ENCODE measurements at places on chromosomes 11 and 22.

DNA sequence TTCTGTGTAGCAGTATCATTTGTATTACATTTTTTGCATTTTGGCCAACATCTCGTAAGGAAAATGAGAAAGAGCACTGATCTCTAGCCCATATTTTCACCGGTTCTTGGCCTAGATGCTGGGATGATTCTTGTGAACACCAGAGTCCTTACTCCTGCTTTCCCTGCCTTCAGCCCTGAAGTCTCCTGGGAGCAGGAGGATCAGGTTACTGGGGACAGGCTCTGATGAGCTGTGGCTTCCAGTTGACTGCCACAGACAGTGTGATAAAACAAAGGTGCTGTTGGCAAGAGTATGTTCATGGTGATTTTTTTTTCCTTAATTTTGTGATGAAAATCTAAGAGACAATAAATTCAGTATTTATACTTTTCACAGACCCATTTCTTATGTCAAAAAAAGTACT is 34.2 kb upstream of the ADSL start:
- DNase-seq: no peak

DNA sequence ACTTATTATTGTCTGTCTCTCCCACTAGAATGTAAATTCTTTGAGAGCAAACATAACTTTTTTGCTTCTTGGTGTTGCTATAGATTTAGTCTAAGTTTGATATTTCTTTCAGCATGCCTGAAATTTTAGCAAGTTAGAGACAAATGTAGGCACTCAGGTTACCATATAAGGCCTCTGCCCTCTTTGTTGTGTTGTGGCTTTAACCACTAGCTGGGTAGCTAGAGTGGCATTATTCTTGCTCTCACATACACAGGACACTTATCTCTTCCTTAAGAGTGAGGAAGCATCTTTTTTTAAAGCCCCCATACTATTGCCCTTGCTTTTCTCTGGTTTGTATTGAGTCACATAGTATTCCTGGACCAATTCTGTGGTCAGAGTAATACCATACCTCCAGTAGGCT is 11.2 kb downstream of the ZBED5 start:
- DNase-seq: no peak

GRCh38 chr11:96013461-96014213 is 89.7 kb upstream of the MTMR2 start:
- no peak for DNase-seq

GRCh38 chr11:11291041-11292015 is 61.7 kb downstream of the CSNK2A3 start:
- DNase-seq: no peak

DNA sequence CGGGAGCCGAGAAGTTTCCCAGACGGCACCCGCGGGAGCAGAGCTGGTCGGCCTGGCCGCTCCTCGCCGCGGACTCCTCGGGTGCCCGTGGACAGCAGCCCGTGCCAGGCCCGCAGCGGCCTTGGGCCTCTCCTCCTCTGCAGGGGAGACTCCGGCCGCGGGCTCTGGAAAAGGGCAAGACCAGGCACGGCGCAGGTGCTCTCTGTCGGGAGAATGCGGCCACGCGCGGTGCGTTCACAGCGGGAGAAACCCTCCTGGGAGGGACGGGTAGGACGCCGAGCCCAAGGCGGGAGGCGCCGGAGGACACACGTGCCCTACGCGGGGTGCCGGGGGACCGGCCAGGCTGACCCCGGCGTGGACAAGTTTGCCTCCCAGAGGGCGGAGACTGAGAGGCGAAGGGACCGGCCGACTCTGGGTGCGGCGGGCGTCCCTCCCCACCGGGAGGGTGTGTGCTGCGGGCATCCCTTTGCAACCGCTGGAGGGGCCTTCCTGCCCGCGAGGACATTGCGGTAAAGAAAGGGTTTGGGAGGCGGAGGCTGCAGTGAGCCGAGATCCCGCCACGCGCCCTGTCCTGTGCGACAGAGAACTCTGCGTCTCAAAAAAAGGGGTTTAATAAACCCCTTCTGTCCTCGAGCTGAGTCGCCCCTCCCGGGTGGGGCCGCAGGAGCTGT is 2.3 kb downstream of the IFITM1 start:
- no peak for DNase-seq

DNA sequence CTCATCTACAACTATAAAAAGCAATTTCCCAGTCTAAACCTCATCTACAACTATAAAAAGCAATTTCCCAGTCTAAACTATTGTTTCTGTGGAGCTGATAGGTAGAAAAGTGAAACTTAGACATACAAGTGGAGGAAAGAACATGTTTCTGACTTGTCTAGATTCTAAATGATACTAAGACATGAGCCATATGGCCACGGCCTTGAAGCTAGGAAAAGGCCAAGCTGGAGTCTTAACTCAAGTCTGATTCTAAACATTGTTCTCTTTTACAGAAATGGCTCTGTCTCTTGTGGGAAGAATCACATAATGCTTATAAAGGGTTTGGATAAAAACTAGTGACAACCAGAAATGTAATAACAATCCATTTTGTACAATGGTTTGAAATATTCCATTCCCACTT is 43.8 kb upstream of the LARGE1 start:
- no peak for DNase-seq

DNA sequence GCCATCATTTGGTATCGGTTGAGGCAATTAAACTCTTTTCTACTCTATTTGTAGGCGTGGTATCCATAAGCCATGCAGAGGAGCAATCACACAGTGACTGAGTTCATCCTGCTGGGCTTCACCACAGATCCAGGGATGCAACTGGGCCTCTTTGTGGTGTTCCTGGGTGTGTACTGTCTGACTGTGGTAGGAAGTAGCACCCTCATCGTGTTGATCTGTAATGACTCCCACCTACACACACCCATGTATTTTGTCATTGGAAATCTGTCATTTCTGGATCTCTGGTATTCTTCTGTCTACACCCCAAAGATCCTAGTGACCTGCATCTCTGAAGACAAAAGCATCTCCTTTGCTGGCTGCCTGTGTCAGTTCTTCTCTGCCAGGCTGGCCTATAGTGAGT is 8.4 kb downstream of the OR9G4 start:
- DNase-seq: no peak

DNA sequence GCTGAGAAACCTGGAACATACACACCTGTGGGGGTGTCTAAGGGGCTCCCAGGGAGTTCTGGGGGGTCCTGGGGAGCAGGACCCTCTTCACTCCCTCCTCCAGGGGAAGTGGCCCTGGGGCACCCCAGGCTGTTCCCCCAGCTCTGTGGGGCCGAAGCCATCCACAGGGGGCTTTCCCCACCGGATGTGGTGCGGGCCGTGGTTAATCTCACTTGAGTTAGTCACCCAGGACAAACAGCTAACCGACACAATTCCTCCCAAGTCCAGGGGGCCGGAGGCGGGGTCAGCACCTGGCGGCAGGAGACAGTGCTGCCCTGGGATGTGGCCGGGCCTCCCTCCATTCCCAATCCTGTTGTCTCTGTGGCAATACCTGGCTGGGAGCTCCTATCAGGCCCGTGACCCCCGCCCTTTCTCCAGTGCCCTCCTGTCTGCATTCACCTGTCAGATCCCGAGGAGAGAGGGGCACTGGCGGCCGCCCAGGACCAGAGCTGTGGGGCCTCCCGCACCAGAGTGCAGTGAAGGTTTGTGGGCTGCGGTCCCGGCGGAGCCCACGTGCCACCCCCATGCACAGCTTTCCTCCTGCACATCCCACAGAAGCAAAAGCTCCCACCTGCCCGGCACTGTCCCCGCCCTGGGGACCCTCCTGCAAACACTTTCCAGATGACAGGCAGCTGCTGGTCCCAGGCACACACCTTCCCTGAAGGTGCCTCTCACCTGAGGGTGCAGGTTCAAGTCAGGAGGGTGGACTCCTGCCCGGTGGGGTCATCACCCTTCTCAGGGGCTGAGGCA is 5.2 kb upstream of the MUC5AC start:
- no peak for DNase-seq

- peak; percentile 19 for DNase-seq
Measured at GRCh38 chr11:64299847-64300648, at the start of gene CATSPERZ. Gene CATSPERZ, plus strand, starts transcription at chr11:64300358. Its CDS starts 53 bp downstream, at chr11:64300411.

GRCh38 chr11:35822815-35823495 is 120.9 kb upstream of the LDLRAD3 start:
- DNase-seq: no peak

GRCh38 chr11:18308242-18308641 is 13.7 kb downstream of the HPS5 start:
- DNase-seq: no peak

- no peak for DNase-seq
Measured at GRCh38 chr22:46010207-46010867, 33.4 kb upstream of the WNT7B start.

GRCh38 chr11:135002236-135002635 is 590.2 kb upstream of the B3GAT1 start:
- no peak for DNase-seq

DNA sequence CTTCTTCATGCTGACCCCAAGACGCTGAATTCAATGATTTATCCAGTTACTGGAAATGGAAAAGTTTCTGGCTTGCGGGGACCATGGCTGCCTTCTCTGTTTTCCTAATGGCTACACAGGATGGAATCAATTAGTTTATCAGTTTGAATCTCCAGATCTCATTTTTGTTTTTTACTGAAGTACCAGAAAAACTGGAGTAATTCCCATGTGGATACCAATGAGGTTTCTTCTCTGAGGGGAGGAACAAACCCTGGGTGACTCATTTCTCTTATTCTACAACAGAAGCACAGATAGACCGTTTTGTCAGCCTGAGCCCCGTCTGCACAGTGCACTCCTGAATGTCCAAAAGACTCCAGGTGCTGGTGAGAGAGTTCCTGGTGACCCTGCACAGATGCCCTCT is 3.4 kb downstream of the ZNF195 start:
- DNase-seq: no peak

GRCh38 chr22:20127869-20128618 is 3.6 kb upstream of the ZDHHC8 start:
- no peak for DNase-seq

DNA sequence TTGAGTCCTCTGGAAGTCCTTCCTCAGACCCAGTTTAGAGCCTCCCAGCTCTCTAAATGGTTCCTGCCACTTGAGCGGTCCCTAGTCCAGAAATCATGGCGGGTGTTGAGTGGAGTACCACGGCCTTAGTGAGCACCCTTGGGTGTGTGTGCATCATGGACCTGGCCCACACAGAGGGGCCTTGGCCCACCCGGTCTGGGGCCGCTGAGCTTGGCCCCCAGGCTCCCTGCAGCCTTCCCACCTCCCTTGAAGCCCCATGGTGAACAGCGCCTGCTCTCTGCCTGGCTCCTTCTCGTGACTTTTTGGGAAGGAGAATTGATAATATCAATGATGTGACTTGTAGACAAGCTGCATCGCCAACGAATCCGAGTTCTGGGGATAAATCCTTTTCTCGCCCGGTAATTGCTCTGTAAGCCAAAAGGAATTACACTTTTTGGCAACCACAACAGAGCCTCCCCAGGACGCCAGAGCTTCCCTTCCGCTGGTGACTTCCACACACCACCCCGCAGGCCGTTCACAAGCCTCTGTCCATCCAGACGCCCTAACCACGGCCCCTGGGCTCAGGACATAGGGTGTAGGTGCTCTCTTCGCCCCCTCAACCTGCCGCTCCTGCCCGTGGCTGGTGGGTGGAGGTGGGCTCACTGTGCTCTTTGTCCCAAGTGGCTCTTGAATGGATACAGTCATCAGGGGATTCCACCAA is 93.8 kb downstream of the NECTIN1 start:
- no peak for DNase-seq

- DNase-seq: no peak
Measured at GRCh38 chr11:128048121-128048520, 539.2 kb downstream of the ETS1 start.

- DNase-seq: no peak
Measured at GRCh38 chr11:35402751-35403660, 16.4 kb downstream of the SLC1A2 start.

GRCh38 chr11:34970480-34970879 is 54.1 kb downstream of the PDHX start:
- no peak for DNase-seq

DNA sequence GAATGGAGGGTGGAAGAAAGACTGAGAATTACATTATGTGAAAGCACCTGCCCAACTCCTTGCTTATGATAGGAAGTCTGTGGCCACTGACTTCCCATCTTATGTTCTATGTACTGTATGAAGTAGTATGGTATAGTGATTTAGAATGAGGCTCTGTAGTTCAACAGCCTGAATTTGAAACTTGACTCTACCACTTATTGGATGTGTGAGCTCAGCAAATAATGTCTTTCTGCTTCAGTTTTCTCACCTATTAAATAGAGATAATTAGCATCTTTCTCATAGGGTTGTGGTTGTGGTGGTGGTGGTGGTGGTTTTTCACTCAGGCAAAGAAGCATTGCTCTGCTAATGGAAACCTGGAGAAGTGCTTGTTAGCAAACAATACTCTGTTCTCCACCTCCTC is 121.6 kb downstream of the PAX6 start:
- DNase-seq: no peak

GRCh38 chr11:102733232-102733875 is 8.6 kb upstream of the MMP8 start:
- peak; percentile 52 for DNase-seq

GRCh38 chr11:134405436-134405835 is 6.6 kb downstream of the B3GAT1 start:
- DNase-seq: no peak

DNA sequence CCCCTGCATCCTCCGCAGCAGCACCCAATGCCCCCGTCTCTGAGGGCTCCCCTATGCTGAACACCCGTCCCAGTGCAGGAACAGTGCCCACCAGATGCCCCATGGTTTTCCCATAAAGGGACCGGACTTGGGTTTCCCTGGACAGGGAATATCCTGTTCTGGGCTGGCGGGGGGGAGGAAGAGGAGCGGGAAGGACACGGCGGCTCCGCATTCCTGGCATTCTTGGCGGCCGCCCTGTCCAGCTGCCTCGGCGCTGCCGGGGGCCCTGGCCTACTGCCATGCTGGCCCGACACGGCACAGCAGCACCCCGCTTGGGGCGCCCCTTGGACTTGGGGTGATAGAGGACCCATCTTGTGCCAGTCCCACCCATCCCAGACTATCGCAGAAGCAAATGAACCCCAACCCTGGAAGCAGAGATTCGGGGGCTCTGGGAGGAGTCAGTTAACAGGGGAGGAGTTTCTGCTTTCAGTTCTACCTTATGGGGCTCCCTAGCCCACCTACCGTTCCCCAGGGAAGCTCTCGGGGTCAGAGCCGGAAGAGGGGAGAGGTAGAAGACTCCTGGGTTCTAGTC is 23.7 kb upstream of the CBX7 start:
- no peak for DNase-seq

DNA sequence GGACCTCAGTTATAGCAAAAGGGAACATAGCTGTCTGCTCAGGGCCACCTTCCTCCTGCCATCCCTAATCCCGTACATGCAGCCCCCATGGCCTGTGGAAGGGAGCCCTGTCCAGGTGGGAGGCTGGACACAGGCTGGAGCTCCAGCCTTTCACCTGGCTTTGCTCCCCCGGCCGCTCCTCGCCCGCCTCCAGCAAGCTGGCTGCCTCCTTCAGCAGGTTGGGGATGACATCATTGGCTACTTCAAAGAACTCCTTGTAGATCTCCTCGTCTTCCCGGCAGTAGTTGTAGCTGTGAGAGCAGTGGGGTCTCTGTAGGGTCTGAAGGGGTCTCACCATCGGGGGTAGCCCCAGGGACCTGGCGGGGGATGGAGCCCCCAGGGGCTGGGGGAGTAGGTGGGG is 2.5 kb upstream of the MAP4K2 start:
- no peak for DNase-seq
